ENCODE measurements at places on chromosomes 11 and 22. TPM values are rescaled to one million over a fixed set of nuclear protein-coding genes. Genes with fewer than 3 reads are reported as not detected.
A peak's percentile ranks its signal among the peaks of the same experiment; 100 is the strongest.

SELENOH gene
- total RNA-seq = 123 TPM

SRRD gene
- total RNA-seq = 10.3 TPM

AQP11 gene
- total RNA-seq = not detected

DNA sequence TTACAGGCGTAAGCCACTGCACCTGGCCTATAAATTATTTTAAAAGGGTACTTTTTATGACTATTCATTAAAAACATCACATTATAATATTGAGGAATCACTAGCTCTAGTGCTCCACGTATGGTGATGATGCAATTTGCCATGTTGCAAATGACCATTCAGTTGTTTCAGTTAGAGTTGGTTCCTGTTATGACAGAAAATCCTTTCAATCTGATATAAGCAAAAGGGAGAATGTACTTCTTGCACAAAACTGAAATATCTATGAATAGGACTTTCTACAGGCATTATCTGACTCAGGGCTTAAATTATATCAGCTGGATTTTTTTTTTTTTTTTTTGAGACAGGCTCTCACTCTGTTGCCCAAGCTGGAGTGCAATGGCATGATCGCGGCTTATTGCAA, 45.6 kb upstream of the RRM1 start:
- no peak for DNase-seq

DNA sequence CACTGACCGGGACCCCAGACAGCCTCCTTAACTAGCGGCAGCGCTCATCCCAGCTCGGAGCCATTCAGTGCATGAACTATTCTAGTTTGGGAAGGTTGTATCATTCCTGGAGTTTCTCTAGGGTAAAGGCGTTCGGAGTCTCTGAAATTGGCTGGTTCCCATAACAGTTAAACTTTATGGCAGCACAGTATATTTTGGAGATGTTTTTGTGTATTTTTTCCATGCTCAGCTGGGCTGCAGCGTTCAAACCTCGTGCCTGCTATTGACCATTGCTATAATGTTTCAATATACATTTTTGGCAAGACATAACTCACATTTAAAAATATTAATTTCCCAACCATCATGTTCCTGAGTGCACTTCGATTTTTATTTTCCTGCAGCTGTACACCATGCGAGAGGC, 169.7 kb downstream of the ST3GAL4 start:
- no peak for DNase-seq

DNA sequence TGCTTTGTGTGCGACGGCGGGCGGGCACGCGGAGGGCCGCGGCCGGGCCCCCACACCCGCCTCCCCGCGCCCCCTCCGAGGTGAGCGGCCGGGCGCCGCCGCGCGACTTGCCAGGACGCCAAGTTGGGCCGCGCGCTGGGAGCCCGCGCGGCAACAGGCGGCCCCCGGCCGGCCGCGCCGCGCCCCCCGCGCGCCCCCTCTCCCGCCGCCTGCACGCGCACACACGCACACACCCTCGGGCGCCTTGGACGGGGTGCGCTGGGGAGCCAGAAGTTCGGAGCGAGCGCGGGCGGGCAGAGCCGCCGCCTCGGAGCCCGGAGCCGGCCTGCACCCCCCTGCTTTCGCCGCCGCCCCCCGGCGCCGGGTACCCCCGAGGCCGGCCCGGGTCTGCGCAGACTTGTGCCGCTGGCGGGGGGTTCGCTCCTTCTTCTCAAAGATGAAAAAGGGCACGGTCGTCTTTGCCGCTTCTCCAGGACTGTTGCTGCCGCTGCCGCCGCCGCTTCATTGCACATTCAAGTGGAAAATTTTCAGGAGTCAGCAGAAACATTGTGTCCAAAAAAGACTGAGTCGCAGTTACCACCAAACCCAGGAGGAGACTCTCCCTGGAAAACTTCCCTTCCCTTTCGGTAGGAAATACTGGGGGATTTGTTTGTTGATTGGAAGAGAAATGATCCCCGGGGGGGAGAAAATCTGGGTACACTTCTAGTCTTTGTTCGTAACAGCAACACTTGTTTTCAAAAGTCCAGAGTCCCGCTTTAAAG, 895 bp downstream of the TEAD1 start:
- peak; percentile 86 for DNase-seq

GRCh38 chr11:61695917-61696316, 15.7 kb downstream of the DAGLA start:
- DNase-seq = peak; percentile 78

DNA sequence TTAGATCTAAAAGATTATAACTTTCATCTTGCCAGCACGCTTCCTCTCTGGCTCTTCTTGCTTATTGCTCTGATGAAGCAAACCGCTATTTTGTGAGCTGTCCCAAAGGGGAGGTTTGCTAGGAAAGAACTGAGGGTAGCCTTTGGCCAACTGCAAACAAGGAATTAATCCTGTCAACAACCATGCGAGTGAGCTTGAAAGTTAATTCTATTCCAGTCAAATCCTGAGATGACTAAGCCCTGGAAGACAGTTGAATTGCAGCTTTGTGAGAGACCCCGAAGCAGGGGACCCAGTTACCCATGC, 10.3 kb upstream of the RNF141 start:
- DNase-seq = no peak

GRCh38 chr11:90134478-90135003, at the start of gene NAALAD2:
Gene NAALAD2 (plus strand): TSS chr11:90134663. CDS start chr11:90134759, 96 bp downstream.
- no peak for DNase-seq
